ENCODE measurements at places on chromosomes 4 and X.

- no peak for DNase-seq
Measured at GRCh38 chrX:46610070-46610658, 36.6 kb downstream of the CHST7 start.

GRCh38 chr4:166386491-166387360 is 513.7 kb downstream of the TLL1 start:
- DNase-seq = no peak

DNA sequence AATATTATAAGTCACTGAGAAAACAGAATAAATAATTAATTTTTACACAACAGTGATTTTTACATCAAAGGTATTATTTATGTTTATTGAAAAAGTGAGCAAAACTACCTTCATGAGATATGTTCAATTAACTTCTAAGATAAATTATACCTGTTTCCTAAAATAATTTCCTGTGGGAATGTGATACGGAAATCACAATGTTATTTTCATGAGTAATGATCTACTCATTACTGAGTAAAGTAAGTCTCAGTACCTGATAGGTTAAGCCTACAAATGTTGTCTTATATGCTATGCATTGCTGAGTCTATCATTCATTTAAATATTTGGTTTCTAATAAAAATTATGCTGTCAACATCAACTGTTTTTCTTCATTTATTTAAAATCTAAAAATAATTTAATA is 324.0 kb downstream of the STPG2 start:
- no peak for DNase-seq

GRCh38 chr4:84596826-84597225 is 13.9 kb downstream of the CDS1 start:
- DNase-seq = no peak

DNA sequence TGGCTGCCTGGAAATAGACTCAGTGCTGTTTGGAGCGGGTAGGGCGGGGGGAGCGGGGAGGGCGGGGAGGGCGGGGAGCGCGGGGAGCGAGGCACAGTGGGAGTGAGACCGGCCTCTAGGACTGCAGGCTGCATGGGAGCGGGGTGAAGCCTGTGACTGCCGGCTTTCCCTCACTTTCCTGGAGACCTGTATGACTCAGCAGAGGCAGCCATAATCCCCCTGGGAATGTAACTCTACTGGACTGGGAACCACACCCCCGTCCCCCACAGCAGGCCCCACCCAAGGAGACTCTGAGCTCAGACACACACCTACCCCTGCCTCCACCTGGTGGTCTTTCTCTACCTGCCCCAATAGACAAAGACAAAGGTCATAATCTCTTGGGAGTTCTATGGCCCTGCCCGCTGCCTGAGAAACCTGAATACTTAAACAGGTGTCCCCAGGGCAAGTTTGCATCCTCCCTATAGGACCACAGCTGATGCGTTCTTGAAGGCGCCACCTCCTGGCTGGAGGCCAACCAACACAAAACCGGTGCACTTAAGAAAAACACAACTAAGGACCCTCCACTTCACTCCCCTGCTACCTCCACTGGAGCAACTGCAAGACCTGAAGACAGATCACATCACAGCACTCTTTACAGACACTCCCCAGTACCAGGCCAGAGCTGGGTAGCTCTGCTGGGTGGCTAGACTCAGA is 18.0 kb downstream of the HDAC8 start:
- DNase-seq = no peak

DNA sequence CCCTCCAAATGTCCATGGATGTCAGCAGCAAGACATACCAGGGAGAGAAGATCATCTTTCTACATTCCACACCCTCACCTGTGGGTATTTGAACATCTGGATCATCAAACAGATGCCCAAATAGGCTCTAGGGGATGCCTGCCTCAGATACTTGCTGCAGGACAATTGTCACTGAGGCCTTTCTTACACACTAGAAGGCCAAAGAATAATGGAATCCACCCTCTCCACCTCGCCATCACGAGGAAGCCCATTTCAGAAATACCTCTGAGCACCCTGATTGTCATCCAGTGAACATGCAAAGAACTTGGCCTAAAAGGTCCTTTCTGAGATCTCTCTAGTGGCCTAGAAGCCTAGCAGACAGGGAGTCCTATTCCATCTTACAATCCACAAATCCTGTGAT is 6.9 kb upstream of the KIAA1210 start:
- DNase-seq = no peak

DNA sequence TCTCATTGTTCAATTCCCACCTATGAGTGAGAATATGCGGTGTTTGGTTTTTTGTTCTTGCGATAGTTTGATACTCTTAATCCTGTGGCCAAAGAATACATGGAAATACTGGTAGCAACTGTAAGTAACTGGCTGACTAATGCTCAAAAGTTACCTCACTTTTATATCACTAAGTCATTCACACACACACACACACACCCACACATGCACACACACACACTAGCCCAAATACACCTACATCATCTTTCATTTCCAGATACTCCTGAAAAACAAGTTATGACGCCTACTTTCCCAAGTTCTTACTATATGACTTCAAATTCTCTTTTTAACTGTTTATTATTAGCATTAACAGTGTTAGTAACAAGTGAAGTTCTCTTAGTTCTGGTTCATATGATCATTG is 101.3 kb downstream of the DCHS2 start:
- no peak for DNase-seq

- DNase-seq = peak; percentile 47
Measured at GRCh38 chrX:82218361-82218760, 1016.5 kb downstream of the SH3BGRL start.

DNA sequence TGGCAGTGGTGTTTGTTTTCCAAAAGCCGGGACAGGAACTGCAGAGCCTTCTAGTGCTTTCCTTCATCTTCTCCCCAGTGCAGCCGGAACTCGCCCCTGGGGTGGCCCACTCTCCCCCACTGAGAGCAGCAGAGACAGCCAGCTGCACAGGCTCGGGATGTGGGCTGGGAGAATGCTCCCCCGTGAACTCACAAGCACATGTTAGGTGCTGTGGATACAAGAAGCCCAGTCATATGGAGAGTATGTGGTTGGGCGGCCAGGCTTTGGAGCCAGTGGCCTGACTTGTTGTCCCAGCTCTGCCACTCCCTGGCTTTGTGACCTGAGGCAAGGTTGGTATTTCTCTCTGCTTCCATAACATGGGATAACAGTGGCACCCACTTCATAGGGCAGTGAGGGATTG is 9.4 kb upstream of the KIAA0232 start:
- no peak for DNase-seq

- no peak for DNase-seq
Measured at GRCh38 chr4:139838811-139839210, 173.2 kb downstream of the MGST2 start.

DNA sequence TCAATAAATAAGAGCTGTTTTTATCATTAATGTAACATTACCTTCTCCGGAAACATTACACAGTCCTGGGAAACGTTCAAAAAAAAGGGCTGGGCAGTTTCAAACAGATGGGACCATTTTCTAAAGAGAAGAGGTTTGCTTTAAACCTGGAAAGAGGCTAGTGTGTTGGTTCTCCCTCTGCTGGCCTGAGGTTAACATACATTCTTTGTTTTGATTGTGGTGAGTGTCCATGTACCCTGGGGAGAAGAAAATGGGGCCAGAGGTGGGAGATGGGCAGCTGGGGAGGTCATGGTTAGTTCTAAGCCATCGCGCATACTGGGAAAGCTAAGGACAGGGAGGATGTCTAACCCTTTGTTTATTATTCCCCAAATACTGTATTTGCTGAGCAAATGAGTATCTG is 194.7 kb downstream of the CPEB2 start:
- no peak for DNase-seq

GRCh38 chr4:6674500-6675149 is 19.1 kb upstream of the S100P start:
- DNase-seq = no peak

GRCh38 chrX:19774905-19775304 is 112.5 kb downstream of the SH3KBP1 start:
- no peak for DNase-seq

GRCh38 chr4:78616046-78616498 is 64.5 kb downstream of the ANXA3 start:
- no peak for DNase-seq

DNA sequence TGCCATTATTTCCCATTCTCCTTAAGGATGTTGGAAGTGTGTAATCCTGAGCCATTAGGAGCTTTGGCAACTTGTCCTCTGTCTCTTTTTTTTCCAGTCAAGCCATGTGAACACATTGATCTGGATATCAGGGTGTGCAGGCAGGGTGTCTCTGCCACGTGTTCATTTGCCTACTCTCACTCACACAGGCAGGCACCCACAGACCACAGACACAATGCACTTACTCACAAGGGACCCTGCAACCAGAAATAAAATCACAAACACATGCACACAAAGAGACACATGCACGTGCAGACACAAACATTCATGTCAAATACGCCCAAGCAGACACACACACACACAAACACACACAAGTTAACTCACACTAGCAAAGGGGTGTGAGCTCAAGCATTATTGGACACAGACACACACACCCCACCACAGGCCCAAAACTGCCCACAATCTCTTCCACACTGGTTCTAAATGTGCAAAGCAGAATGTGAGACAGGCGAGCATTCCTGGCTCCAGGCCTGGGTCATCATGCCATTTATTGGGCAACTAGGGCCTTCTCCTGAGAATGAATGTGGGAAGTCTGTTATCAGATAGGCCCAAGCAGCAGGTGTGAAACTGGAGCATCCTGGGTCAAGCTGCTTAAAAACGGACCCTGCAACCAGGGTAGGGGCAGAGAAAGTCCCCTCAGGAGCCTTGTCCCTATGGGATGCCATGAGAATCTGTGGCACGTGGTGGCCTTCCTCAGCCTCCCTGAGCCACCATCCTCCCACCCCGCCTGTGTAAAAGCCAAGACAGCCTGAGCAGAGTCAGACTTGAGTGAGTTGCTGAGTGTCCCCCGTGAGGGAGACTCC is 63.4 kb downstream of the NBDY start:
- no peak for DNase-seq

- no peak for DNase-seq
Measured at GRCh38 chr4:140681201-140681600, 75.0 kb downstream of the TBC1D9 start.

- DNase-seq = no peak
Measured at GRCh38 chr4:147794787-147795413, 63.0 kb downstream of the ARHGAP10 start.

GRCh38 chrX:110699109-110699508 is 96.5 kb downstream of the CHRDL1 start:
- no peak for DNase-seq

- no peak for DNase-seq
Measured at GRCh38 chr4:5755161-5755560, 44.2 kb downstream of the EVC start.

GRCh38 chr4:100422894-100423293 is 94.9 kb downstream of the EMCN start:
- DNase-seq = no peak

- DNase-seq = peak; percentile 36
Measured at GRCh38 chrX:72297953-72298730, 7.6 kb downstream of the CITED1 start.

DNA sequence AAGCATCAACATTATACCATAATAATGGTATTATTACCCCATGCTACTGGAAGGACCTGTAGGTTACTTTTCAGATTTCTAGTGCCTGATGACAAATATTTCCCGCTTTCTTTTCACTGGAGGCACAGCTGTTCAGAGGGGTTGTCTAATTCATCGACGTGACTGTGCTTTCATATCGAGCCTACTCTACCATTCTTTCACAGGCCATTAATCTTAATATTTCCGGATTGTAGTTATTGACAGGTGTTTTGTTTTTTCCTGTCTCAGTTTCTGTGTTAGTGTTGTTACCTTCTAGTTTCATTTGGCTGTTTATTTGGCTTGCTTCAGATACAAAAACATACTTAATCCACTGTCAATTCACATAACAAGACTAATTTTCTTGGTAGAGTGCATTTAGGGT is 330.9 kb downstream of the SPOCK3 start:
- DNase-seq = no peak

DNA sequence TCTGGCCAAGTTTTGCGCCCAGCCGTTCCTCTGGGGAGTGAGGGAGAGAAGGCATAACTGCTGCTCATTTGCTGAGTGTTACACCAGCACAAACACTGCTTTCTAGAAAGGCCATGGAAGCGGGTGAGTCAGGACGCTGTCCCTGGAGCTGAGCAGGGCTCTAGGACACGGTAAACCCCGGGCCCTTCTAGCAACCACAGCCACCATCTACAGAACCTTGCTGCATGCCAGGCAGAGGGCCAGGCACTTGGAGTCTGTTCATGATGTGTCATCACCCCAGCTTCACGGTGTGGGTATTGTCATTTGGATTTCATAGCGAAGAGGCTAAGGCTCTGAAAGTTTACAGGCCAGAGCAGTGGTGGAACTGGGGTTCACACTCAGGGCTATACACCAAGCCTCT is 31.8 kb upstream of the C4orf50 start:
- no peak for DNase-seq

DNA sequence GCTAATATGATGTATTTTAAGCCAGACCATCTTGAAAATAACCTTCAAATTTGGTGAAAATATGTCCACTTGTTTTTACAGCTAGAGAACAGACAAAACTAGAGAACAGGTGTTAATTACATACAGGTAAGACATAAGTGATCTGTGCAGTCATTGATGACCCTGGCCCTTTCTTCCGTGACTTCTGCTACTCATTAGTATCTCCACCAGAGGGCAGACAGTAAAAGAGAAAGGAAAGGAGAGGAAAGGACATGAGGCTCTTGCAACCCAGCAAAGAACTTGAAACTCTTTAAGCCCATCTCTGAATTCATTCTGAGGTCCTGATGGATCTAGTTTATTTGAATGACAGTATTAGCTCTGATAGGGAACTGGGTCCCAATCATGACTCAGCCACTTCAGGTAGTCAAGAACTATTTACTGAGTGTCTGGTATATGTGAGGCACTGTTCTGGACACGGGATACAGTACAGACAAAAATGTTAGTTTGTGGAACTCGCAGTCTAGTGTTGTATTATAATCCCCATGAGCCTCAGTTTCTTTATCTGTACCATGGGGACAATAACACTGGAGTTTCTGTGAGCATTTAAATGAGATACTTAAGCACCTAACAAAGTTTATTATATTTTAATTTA is 121.0 kb upstream of the TEX13D start:
- DNase-seq = no peak

GRCh38 chrX:1391370-1391706 is 575 bp downstream of the SLC25A6 start:
- DNase-seq = no peak

DNA sequence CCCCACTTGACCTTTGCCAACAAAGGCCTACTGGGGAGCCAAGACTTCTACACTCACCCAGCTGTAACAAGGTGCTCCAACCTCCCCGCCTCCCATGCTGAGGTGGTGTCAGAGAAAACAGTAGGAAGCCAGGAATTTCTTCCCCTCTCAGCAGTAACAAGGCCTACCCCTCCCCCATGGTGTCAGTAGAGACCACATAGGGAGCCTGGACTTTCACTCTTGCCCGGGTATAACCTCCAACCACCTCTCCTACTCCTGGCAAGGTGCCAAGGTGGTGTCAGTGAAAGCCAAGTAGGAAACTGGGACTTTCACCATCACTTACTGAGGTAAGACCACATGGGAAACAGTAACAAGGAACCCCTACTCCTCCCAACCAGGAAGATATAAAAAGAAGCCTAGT is 93.1 kb downstream of the SLC16A2 start:
- DNase-seq = no peak

GRCh38 chr4:26607776-26608175 is 23.9 kb downstream of the TBC1D19 start:
- no peak for DNase-seq

- DNase-seq = no peak
Measured at GRCh38 chrX:130081421-130082045, 28.8 kb downstream of the ELF4 start.

Data from HL-60 (cell line).